ENCODE measurements at places on chromosomes 13 and 19.

GRCh38 chr13:101930331-101930730 lies 471.5 kb downstream of the FGF14 start:
- DNase-seq, result no peak

DNA sequence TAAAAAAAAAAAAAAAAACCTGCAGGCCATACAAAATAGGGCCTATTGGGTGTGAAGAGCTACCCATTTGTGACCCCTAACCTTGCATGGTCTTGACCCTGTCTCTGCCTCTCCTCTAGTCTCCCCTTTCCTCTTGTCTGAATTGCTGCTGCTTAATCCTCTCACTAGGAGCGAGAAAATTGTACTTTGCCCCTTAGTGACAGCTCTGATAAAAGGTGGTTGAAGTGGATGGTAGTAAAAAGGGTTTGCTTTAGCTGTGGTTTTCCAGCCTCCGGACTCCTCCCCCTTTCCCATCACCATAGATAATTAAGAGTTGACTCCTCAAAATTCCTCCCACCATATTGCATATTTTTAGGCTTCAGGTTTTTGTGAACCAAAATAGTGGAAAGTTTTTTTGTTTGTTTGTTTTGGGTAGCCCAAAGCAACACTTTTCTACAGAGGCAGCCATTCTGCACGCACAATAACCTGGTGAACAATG lies 23.5 kb downstream of the ACTN4 start:
- no peak for DNase-seq

DNA sequence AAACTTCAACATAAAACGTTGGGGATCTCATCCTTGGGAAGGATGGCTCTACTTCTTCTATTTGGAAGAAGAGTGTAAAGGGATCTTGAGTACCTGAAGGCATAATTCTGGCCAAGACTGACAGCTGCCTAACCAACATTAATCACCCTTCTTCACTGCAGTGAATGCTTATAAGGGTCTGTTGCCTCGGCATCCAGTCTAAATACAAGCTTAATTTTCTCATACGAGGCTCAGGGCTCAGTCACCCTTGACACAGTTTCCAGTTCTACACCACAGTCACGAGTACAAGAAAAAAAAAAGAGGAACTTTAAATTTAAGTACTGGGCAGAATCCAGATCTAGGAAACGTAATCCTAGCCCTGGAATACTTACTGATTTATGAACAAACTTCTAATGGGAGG lies 9.0 kb downstream of the FPR3 start:
- no peak for DNase-seq

GRCh38 chr13:90746230-90746629 lies 601.3 kb upstream of the MIR17HG start:
- DNase-seq, result no peak

DNA sequence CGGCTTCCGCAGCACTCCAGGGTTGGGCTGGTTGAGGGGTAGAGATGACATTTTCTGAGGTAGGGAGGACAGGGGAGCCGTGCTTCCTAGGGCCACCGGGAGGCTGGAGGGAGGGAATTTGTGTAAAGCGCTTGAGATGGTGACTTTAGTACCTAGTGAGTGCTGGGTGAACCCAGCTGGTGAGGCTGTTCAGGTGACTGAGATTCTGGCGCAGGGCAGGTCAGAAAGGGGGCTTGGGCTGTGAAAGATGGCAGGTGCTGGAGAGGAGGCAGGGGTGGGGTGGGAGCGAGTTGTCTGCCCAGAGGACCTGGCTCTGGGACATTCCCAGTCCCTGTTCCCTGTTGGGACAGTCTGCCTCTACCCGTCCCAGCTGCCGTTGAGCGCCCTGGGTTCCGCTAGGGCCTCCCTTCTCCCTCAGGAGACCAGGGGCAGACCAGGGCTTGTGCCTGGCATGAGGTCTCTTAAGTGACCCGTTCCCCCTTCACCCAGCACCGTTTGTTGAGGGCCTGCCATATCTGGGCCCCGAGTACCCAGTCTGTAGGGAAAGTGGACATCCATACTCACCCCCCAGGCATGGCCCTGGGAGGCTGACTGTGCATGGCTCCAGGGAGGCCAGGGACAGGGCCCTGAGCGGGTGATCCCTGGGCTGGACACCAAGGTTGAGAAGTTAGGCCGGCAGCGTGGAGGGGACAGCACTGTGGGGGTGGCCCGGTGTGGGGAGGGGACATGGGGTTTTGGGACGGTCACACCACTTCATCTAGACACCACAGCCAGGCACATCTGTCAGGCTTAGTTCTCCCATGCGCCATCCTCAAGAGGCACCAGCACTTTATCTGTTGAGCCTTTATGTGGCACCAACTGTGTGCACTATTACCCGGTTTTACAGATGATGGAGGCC lies 5.0 kb downstream of the PTOV1 start:
- DNase-seq, result no peak

- DNase-seq, result no peak
Observed at GRCh38 chr13:111422348-111422747, 101.9 kb downstream of the TEX29 start.

DNA sequence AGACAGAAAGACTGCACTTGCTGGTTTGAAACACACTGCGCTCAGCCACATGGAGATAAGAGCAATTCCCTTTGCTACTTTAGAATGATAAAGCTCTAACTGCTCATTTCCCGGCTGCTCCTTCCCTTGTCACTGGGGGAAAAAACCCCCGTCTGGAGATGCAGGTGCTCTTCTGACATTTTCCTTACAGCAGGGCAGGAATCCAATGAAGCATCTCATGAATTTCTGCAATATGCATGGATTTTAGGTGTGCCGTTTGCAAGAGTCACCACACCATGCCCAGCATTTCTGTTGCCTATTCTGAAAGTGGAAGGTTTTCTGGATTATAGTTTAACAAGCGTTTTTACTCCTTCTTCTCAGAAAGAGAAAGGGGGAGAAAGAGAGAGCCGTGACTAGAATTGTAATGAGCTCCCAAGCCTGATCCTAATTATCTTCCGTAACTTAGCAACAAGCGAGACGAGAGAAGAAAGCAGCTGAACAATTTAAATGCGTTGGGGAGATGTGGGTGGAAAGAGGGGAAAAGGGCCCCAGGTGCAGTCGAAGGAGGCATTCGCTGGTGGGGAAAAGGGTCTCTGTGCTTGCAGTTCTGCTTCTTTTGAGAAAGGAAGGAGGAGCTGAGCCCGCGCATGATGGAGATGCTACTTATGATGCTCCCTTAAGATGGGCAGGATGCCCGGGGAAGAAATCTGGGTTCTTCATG lies 76.6 kb upstream of the SPATA13 start:
- DNase-seq, result no peak

DNA sequence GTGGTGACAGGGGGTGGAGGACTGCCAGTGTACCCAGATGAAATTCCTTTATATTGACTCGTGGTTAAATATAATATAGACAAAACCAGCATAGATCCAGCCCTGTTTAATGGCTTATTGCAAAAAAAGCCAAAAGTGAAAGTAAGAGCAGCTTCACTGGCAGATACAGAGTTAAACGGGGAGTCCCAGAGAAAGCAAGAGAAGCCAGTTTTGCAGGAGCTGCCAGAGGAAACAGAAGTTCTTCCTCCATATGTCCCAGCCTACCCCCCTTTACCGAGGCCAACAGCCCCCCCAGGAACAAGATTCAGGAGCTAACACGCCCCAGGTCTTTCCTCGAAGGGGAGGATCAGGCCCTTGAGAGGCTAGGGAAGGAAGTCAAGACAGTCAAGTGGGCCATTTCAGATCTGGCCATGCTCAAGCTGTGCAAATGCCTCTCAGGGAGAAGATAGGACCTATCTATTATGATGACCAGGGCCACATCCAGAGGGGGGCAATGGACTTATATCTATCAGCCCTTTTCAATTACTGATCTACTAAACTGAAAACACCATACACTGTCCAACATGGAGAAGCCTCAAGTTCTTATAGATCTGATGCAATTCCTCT lies 47.2 kb upstream of the ZNF737 start:
- DNase-seq, result no peak

GRCh38 chr13:80664950-80665349 lies 324.0 kb upstream of the SPRY2 start:
- no peak for DNase-seq

- no peak for DNase-seq
Observed at GRCh38 chr19:11556634-11557420, 2.2 kb downstream of the ELOF1 start.

- no peak for DNase-seq
Observed at GRCh38 chr13:78829821-78830220, 170.9 kb upstream of the OBI1 start.

- DNase-seq, result peak; percentile 54
Observed at GRCh38 chr19:55353803-55354697, 469 bp downstream of the COX6B2 start.

GRCh38 chr13:75299246-75299645 lies 182.7 kb downstream of the TBC1D4 start:
- no peak for DNase-seq

- no peak for DNase-seq
Observed at GRCh38 chr13:46743191-46743590, 53.8 kb downstream of the ESD start.

DNA sequence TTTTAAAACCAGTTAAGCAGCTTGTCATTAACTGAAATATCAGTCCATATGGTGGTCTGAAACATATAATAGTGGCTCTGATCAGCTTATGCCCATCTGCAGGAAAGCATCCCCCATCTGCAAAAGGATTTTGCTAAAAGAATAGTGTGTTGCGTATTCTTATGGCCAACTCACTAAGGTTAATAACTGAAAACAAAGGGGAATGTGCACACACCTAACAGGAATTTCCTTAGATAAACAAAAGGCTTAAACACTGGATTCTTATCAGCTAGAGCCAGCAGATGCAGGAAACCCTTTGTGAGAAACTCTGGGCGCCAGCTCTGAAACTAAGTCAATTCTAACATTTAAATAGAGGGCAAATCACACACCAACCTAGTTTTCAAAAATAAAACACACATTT lies 22.1 kb downstream of the VPS36 start:
- no peak for DNase-seq

- no peak for DNase-seq
Observed at GRCh38 chr19:50022823-50023222, 2.3 kb downstream of the VRK3 start.

DNA sequence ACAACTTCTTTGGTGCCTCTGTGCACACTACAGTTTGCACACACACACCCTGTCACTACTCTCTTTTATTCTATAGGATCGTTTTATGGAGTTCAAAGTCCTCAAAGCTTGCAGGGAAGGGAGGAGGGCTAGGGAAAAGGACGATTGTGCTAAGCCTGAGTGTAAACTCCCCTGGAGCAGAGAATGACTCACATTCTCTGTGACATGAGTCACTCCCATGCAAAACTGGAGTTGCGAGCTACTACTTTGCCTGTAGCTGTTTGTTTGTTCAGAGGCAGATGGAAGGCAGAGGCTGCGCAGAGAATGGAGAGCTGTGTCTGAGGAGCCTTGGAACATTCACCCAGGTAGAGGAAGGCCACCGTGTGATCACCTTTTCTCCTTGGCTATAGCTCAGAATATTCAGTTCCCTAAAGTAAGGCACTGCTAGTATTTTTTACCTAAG lies 80.5 kb upstream of the MBNL2 start:
- DNase-seq, result no peak

DNA sequence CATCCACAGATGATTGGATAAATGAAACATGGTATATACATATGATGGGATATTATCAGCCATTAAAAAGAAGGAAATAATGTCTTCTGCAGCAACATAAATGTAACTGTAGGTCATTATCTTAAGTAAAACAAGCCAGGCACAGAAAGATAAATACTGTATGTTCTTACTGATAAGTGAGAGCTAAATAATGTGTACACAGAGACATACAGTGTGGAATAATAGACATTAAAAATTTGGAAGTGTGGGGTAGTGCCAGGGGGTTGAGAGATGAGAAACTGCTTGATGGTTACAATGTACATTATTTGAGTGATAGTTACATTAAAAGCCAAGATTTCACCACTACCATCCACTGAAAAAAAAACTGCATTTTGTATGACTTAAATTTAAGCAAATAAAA lies 26.0 kb upstream of the GPC6 start:
- no peak for DNase-seq

- no peak for DNase-seq
Observed at GRCh38 chr19:18514800-18515682, 6.8 kb downstream of the ELL start.

GRCh38 chr19:49848938-49849337 lies 2.0 kb upstream of the PTOV1 start:
- DNase-seq, result no peak

DNA sequence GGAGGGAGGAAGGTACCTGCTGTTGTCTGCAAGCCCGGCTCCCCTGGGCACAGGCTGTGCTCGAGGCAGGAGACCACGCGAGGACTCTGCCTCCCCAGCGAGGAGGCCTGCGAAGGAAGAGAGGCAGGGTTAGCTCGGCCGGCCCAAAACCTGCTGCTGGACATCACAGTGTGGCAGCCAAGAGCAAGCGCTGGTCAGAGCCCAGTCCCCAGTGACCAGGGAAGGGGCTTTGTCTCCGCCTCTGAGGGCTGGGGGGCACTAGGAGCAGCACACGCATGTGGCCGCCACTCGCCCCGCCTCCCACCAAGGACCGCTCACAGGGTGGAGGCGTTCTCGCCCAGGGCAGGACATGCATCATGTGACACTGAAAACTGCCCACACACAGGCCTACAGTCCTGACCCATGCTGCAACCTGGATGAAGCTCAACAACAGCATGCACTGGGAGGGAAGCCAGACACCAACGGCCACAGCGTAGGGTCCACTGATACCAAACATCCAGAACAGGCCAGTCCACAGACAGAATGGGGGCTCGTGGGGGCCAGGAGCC lies 8.5 kb downstream of the MIER2 start:
- no peak for DNase-seq

GRCh38 chr19:31070146-31071065 lies 278.8 kb downstream of the TSHZ3 start:
- DNase-seq, result no peak

DNA sequence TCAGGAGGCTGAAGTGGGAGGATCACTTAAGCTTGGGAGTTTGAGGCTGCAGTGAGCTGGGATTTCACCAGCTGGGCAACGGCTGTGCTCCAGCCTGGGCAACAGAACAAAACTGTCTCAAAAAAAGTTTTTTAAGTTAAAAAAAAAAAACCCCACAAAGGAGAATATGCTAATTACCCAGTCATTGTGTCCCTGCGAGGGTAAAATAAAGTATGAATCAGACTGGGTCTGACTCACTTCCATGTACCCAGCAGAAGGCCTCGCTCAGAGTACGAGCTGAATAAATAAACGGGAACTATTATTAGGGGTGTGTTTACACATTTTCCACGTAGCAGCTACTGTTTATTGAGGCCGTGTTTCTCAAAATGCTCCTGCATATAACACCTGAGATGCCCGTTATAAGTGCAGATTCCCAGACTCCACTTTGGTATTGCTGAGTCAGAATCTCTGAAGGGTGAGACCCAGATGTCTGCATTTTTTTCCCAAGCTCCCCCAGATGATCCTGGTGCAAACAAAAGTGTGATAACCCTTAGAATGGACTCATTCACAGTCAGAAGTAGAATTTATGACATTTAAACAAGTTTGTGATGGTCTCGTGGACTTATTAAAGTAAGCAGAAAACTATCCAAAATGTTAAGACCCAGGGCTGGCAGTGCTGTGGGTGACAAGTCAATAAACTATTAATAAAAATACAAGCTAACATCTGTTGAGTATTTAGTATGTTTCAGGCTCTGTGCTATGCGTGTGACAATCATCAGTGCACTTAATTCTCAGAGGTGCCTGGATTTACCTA lies 28.2 kb downstream of the KCNC3 start:
- no peak for DNase-seq

All from T1000 (cell line).